HFFc6 (cell line): ENCODE measurements at places on chromosomes 3 and 15.

DNA sequence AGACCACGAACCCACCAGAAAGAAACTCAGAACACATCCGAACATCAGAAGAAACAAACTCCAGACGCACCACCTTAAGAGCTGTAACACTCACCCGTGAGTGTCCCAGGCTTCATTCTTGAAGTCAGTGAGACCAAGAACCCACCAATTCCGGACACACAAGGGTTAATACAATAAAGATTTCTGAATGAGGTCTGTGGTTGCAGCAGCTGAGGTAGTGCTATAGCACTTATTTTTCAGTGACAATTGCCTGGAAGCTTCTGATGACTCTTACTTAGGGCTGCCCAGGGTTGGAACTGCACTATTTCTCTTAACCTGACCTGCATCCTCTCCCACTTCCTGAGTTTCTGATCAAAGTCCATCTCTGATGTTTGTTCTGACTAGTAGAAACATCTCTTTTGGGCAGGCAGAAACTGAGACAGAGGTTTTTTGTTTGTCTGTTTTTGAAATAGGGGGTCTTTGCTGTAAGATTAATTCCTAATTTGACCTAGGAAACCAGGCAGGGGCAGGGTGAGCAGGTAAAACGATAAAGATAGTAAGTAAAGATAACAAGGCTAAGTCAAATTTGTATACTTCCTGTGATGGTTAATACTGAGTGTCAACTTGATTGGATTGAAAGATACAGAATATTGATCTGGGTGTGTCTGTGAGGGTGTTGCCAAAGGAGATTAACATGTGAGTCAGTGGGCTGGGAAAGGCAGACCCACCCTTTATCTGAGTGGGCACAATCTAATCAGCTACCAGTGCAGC is 169.1 kb downstream of the GAP43 start:
- DNase-seq = no peak

DNA sequence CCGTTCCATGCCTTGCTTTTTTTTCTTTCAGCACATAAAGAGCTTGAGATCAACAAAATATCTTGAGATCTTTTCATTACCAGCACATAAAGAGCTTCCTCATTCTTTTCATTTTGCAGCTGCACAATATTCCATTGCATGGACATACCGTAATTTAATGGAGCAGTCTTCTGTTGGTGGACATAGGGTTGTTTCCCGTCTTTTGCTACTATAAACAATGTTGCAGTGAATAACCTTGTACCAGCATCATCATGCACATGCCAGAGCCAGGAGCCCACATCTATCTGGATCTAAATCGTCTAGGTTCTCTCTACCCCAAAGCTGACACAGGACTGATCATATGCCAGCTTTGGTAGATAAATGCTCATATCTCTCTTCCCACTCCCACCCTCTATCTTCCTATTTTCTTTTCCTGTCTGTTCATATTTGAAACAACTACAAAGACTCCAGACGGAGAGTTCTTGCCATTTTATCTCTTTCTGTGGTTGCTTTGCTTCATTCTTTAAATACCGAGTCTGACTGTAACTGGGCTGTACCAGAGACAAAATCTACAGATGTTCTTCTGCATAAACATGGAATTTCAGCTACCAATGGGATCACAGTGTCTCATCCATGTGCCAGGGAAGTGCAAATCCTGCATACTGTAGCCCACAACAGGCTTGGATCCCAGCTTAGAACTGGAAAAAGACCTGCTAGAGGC is 47.1 kb upstream of the AKAP13 start:
- DNase-seq = peak; percentile 89

DNA sequence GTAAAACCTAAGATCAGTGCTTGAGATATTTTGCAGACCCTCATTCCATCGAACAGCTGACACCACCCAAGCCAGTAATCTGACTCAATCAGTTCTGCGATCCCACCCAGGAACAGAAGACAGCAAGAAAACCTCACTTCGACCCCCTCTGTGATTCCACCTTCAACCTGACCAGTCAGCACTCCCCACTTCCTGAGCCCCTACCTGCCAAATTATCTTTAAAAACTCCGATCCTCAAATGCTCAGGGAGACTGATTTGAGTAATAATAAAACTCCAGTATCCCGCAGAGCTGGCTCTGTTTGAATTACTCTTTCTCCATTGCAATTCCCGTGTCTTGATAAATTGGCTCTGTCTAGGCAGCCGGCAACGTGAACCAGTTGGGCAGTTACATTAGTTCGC is 25.7 kb upstream of the CLDN16 start:
- DNase-seq = no peak

DNA sequence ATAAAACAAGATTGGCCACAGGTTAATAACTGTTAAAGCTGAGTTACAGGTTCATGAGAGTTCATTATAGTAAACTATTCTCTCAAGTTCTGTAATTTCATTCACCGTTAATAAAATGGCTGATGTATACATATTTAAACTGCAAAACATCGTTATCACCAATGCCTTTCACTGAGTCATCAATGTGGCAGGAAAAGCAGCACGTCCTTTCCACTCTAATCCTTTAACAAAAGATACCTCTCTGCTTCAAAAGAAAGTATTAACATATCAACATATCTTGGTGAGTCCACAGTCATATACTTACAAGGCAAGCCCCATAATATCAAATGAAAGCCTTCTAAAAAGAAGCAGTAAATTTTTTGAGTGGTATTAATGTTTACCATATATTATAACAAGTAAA is 54.5 kb downstream of the UACA start:
- no peak for DNase-seq

DNA sequence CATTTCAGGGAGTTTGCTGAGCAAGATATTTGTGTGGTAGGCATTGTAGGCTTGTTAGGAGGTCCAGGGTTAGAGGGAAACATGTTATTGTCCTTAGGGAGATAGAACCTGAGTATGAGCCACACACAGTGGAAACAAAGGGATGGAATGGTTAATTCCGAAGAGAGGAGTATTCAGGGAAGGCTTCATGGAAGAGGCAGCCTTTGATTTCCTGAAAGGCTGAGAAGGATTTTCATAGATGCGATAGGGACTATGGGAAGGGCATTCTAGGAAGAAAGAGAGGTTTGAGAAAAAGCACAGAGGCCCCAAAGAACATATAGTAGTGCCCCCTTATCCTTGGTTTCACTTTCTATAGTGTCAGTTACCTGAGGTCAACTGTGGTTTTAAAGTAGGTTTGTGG is 81.7 kb downstream of the RAB11A start:
- no peak for DNase-seq

- peak; percentile 100 for DNase-seq
These were observed 14.9 kb upstream of the CCNL1 start for GRCh38 chr3:157174649-157175498.

DNA sequence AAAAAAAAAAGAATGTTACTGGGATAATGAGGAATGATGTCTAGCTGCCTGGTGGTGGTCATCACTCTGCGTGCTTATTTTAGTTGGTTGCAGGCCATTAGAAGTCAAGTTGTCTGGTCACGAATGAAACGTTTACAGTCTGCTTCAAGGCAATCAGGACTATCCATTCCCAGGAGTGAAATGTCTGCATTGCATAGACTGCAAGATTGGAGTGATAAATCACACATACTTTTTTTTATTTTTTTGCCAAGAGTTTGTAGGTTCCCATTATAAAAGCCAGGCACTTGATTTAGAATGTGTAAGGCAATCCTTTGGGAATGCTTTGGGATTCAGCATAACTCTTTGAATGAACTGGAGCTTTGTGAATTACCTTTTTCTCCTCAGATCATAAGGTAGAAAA is 132.3 kb downstream of the STAC start:
- DNase-seq = no peak

GRCh38 chr3:186121968-186122367 is 13.1 kb upstream of the ETV5 start:
- no peak for DNase-seq

DNA sequence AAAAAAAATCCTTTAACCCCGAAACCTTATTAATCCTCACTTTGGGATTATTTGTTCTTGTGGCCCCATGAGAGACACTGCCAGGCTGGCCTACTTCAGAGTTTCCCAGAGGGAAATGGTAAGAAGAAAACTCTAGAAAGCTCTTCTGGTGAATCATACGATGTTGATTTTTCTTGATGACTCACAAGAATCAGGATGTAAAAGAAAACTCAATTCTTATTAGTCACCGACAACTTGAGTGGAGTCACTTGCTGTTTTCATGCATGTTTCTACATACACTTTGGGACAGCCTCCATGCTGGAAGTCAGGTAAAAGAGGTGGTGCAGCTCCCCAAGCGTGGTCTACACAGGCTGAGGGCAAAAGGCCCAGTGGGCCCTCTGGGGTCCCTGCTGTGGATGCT is 42.8 kb downstream of the MYO5C start:
- DNase-seq = peak; percentile 92

DNA sequence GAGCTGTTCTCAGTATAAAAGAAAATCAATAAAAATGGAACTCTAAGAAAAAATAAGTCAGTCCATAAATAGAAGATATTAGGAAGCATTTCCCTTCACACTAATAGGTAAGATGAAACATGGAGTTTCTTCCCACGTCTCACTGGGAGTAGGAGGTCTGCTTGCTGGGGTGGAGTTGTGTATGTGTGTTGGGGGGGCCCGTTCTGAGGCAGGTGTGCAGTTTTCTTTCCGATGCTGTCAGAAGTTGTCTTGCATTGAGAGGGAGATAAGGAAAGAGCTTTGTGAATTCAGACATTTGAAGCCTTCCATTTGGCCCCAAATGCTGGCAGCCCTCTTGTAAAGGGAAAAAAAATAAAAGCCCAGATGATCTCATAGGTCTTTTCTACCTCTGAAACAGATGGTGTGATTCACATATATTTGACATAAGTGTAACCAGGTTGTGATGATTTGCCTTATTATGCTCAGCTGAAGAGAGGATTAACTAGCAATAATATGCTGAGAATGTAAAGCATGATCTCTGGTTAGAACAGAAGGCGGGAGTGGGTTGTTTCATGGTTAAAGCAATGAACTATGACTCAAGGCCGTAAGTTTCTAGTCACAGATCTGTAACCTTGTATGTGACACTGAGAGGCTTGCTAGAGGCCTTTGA is 8.8 kb downstream of the RASGRP1 start:
- DNase-seq = peak; percentile 78

DNA sequence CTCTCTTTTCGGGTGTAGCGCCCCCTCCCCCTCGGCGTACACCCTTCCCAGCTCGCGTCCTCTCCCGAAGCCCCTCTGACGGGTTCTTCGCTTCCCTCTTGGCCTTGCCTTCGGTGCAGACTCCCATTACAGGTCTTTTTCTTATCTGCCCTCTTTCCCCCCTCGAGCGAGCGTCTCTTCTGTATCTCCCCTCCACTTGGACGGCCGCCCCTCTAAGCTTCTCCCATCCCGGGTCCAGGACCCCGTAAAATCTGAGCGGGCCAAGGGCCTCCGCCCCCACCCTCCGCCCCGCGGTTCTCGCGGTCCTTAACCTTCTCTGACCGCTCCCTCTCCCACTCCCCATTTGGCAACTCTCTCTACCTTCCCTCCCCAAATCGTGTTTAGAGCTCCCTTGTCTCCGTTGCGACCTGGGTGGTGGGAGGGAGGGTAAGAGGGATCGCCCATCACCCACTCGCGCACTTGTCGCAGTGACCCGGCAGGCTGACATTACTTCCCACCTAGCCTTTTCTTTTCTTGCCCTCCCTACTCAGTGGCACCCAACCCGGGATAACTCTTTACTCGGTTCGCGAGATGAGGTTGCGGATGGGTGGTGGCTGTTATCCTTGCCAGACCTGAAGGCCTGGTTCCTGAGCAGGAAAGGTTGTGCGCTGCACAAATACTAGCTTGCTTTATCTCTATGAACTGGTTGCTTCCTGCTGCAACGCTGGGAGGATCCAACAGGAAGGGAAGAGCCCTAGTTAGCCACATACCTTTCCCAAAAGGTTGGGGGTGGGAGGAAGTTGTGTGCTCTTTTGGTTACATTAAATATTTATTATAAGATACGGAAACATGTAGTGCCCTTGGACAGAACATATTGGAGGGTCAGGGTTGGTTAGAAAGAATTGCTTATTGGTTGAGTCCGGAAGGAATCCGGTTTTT is 922 bp downstream of the RAB11A start:
- peak; percentile 25 for DNase-seq

DNA sequence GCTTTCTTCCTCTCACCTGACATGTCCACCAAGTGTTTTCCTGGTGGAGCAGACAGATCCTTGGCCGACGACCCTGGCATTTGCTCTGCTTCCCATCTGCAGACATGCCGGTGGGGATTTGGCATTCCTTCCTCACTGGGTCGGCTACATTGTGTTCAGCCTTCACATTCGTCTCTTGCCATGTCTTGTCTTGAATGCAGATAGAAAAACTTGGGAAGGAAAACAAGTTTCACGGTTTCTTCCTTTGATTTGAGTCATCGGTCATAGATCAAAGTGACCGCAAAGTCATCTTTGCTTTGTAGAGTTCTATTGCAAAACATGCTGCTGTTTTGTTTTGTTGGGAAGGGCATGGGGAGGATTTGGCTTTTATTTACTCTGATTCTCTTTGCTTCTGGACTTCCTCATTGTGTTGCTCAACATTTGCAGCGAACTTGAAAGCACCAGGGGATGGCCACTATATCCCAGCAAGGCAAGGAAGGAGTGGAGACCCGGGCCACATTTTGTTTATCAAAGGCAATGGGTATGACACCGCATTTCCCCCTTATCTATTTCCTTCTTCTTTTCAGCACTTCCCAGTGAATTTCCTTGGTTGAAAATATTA is 321.3 kb downstream of the CACNA2D3 start:
- no peak for DNase-seq

- DNase-seq = no peak
These were observed 579.0 kb downstream of the MFSD1 start for GRCh38 chr3:159380891-159381290.

GRCh38 chr3:165754219-165755007 is 82.8 kb downstream of the BCHE start:
- DNase-seq = no peak

GRCh38 chr15:51401872-51402517 is 60.5 kb downstream of the GLDN start:
- DNase-seq = peak; percentile 28

- no peak for DNase-seq
These were observed 50.9 kb downstream of the LSAMP start for GRCh38 chr3:116394365-116394764.

DNA sequence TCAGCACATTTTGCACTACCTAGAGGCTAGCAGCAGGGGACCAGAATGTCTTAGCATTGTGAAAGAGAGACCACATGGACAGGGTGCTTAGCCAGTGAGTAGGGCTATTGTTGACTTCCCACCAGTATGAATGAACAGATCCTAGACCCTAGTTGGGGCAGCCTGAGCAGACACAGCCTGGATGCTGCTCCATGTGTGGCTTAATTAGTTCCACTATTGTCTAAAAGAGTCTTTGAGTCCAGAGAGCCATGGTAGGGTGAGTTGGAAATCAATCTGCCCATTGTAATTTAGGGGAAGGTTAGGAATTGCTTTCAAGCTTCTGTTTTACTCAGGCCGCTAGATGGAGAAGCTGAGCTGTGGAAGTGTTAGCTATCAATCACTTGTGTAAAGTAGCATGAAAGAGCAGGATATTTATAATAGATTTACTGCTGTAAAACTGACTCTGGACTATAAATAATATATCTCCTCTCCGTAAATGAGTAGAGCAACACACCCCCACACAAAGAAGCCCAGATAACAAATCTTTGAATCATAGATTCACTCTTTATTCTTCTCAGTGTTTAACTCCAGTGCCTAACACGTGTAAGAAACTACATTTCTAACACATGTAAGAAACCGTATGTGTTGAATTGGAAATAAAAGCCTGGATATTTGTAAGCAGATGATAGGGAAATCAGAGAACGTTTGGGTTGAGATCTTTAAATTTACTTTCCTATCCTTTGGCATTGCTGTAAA is 4.1 kb upstream of the GCSAM start:
- peak; percentile 34 for DNase-seq
